ENCODE measurements at places on chromosomes 4 and X. TPM values are rescaled to one million over a fixed set of nuclear protein-coding genes. Genes with fewer than 3 reads are reported as not detected.

GRCh38 chrX:107775000-107775733 is 420 bp downstream of the TSC22D3 start:
- DNase-seq, result no peak

DNA sequence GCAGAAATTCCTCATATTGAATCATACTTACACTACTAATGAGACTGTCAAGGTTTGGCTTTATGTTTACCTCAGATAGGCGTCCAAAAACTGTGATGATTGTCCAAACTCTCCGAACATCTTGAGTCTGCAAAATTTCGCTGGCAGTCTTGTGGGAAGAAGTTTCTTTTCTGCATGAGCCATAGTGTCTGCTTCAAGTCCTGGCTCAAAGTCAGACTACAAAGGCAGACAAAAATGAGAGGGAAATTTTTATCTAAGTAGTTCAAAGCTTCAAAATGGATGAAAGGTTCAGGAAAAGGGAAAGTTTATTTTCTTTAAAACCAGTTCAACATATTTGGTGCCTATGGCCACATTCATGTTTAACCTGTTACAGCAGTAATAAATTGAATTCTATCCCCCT is 40.7 kb downstream of the PALLD start:
- DNase-seq, result no peak

GRCh38 chrX:1719270-1719669 is 104.4 kb downstream of the ASMT start:
- DNase-seq, result no peak

GRCh38 chrX:9447906-9448305 is 17.0 kb upstream of the TBL1X start:
- no peak for DNase-seq

Gene GSTCD
- total RNA-seq, result 5.9 TPM

DNA sequence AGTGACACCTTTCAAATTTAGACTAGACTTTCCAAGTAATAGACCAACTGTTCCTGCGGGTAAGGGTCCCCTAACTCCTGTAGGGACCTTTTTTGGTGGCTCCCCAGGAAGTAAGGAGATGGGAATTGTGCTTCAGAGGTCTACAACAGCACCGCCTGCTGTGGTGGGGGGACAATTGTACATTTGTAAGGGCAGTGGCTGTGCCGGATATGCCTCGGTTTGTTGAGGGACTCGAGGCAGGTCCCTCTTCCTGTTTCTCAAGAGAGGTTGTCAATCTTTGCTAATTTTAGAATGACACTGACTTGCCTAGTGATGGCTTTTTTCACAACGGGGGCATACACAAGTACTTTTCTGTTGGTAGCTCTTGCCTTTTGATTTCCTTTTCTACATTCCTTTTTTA is 15.5 kb upstream of the HSD17B11 start:
- DNase-seq, result no peak
